ENCODE measurements at places on chromosomes 5 and 9. TPM values are rescaled to one million over a fixed set of nuclear protein-coding genes. Genes with fewer than 3 reads are reported as not detected.

DNA sequence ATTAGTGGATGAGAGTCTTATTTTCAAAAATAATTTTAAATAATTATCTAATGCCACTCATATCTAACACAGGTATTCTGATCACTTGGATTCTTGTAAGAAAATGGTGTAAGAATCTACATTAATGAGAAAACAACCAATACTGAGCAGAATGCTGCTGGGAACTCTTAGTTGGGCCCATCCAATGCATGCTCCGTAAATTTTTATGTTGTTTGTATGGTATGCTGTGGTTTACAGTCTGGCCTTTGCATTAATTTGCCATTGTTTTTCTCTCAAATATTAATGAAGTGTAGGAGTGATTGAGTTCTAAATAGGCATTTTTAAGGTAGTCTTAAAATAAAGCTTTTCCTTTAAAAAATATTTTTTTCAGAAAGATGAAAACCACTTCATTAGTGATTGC is 133.4 kb downstream of the ZSWIM6 start:
- no peak for DNase-seq

Gene CD180
- polyA plus RNA-seq: 1.4 TPM

- no peak for DNase-seq
Observed at GRCh38 chr9:86589273-86589672, 235.1 kb upstream of the TUT7 start.

Gene LIFR
- 2.4 TPM for polyA plus RNA-seq

GRCh38 chr5:133235696-133236426 is 184.0 kb downstream of the HSPA4 start:
- peak; percentile 35 for DNase-seq

DNA sequence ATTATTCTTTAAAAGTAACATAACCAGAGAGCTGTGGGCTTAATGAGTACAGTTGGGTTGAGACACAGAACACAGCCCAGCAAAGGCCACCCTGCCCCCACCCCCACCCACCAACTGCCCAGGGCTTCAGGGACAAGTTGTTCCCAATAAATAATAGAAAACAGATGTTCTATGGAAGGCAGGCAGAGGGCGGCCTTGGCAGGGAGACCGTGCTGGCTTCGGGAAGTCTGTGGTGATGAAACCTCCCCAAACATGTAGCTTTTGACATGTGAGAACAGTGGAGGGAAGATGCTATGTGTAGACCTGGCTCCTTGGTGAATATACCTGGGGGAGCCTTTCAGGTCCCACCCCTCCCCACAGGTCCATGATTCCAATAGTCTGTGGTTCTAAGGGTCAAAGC is 10.0 kb downstream of the TRAF1 start:
- DNase-seq: peak; percentile 82

Gene PHF24
- not detected for polyA plus RNA-seq
